Camera-type eye (tissue), 1 donor: ENCODE measurements at places on chromosomes 5 and 9. TPM values are rescaled to one million over a fixed set of nuclear protein-coding genes. Genes with fewer than 3 reads are reported as not detected.

PCA3 gene
- total RNA-seq = 0.27 TPM

CLINT1 gene
- total RNA-seq = 96.4 TPM

CCL27 gene
- not detected for total RNA-seq

SPATA31A3 gene
- total RNA-seq = not detected

IL7R gene
- 0.82 TPM for total RNA-seq

ADAMTSL1 gene
- 85.3 TPM for total RNA-seq

BAAT gene
- 0.22 TPM for total RNA-seq
